ENCODE measurements at places on chromosomes 13 and 19.
A peak's percentile ranks its signal among the peaks of the same experiment; 100 is the strongest.

- DNase-seq, result no peak
Observed at GRCh38 chr13:94623316-94623715, 21.7 kb downstream of the GPR180 start.

DNA sequence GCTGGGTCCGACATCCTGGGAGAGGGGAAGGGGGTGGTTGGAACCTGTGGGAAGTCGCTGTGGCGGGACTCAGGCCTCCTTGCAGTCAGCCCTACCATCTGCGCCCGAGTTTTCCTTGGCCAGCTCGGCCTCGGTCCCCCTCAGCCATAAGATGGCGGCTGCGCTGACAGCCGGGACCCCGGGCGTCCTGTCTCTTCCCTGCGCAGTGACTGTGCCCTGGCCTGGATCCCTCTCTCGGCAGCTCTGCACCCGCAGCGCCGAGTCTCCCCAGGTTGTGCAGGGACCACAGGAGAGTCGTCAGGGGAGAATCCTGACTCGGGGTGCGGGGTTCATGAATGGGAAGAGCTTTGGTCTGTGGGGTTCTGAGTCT lies 345 bp downstream of the ZNF257 start:
- DNase-seq, result no peak

- DNase-seq, result peak; percentile 53
Observed at GRCh38 chr13:41848435-41849255, 112.3 kb downstream of the VWA8 start.

DNA sequence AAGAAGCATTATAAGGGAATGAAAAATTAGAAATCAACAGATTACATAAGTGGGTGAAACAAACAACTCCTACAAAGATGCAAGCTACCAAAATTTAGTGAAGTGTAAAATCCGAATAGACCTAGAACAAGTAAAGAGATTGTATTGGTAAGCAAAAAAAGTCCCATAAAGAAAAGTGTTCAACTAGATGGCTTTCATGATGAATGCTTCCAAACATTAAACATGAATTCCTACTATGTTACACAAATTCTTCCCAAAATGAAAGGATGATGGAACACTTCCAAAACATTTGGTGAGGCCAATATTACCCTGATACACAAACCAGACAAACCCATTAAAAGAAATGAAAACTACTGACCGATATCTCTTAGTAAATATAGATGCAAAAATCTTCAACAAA lies 139.0 kb downstream of the GPC5 start:
- no peak for DNase-seq

- DNase-seq, result peak; percentile 6
Observed at GRCh38 chr19:37361994-37362393, 8.9 kb upstream of the ZNF527 start.

GRCh38 chr19:11137542-11138384 lies 17.8 kb downstream of the SPC24 start:
- DNase-seq, result peak; percentile 94

- DNase-seq, result no peak
Observed at GRCh38 chr13:98835156-98835555, 82.7 kb upstream of the SLC15A1 start.

- no peak for DNase-seq
Observed at GRCh38 chr13:95926231-95926630, 127.0 kb downstream of the UGGT2 start.

DNA sequence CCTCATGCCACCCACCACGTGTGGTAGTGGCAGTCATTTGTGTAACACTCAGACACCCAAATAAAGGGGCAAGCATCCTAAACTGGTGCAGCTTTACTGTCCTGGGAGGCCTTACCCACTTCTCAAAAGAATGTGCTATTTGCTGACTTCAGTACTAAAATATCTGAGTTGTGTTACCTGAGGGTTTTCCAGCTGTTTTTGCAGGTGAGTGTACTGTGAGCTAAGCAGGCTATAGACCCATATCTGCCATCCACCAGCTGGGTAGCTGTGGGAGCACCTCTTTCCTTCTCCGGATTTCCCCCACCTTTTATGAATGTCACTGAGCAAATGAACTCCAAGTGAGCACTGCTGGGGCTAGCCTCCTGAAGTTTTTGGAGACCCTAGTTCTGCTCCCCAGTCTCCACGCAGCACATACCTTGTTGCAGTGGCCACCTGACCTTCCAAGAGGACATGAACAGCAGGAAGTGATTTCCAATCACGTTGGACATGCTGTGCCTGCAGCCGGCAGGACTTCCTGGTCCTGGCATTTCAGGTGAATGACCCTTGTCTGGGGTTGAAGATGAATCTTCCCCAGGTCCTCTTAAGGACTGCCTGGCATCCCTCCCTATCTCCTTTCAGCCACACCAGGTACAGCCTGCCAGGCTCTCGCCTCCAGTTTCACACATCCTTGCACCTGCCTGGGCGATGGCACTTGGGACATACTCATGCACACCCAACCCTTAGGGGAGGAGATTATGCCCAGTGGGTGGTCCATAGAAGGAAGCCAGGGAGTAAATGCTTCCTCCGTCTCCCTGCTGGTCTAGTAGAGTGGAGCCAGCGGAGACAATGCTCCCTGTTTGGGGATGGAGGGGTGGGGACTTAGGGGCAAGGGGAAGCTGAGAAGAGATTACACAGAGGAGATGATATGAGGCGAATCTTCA lies 109.5 kb upstream of the SPATA13 start:
- no peak for DNase-seq

- no peak for DNase-seq
Observed at GRCh38 chr13:94090773-94091480, 388.6 kb downstream of the DCT start.

- peak; percentile 85 for DNase-seq
Observed at GRCh38 chr13:46341112-46341711, 45.8 kb downstream of the RUBCNL start.

- DNase-seq, result no peak
Observed at GRCh38 chr13:108572782-108573211, 56.6 kb upstream of the MYO16 start.

DNA sequence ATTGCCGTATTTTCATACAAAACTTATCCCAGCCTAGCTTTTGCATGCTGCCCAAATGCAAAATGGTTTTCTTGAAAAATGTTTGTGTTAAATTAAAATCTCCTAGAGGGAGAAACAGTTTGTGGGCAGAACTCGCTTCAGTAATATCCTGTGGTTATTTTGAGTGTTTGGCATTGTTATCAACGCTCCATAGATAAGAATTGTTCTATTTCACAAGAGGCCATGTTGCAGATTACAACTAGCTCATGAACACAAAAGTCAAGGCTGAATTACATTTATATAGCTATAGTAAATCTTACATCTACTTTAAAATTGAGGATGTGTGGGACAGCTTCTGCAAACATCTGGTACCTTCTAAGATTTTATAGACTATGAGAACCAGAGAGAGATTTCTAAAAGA lies 447.9 kb downstream of the DCT start:
- no peak for DNase-seq

DNA sequence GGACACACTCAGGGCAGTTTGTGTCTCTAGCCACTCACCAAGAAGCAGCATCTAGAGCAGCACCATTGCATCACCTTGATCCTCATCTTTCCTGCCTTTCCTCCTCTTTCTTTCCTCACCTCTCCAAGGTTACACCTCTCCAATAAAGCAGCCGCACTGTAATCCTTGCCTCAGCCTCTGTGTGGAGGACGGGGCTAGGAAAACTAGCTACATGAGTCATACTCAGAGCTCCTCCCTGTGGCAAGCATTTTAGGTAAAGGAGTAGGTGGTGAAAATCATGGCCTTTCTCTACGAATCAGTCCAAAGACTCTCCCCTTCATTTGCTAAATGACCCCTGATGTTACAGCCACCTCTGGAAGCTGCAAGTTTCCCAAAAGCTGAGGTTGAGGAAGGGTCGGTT lies 108.9 kb downstream of the DNAJC15 start:
- peak; percentile 49 for DNase-seq

- DNase-seq, result no peak
Observed at GRCh38 chr19:45244133-45244794, 943 bp downstream of the EXOC3L2 start.

DNA sequence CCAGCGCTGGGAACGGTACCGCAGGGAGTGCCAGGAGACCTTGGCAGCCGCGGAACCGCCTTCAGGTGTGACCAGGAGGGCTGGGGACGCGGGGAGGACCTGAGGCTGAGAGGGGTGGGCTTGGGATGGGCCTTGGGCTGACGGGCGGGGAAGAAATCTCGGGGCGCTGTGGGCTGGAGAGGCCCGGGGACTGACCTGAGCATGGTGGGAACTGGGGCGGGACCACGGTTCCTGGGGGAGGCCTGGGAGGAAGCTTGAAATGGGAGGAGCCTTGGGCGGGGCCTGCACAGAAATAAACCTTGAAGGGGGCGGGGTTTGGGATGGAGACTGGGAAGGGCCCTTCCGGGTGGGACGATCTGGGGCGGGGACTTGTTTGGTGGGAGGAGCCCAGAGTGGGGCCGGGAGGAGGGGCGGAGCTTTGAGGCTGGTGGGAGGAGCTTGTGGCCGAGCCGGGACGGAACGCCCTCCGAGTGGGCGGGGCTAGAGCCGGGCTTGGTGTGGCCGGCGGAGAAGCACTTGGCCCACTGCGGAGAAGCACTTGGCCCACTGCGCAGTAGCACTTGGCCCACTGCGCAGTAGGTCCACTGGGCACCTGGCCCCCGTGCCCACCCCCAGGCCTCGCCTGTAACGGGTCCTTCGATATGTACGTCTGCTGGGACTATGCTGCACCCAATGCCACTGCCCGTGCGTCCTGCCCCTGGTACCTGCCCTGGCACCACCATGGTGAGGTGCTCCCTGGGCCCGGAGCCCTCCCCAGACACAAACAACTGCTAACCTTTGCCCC lies 2.8 kb downstream of the GIPR start:
- peak; percentile 77 for DNase-seq

DNA sequence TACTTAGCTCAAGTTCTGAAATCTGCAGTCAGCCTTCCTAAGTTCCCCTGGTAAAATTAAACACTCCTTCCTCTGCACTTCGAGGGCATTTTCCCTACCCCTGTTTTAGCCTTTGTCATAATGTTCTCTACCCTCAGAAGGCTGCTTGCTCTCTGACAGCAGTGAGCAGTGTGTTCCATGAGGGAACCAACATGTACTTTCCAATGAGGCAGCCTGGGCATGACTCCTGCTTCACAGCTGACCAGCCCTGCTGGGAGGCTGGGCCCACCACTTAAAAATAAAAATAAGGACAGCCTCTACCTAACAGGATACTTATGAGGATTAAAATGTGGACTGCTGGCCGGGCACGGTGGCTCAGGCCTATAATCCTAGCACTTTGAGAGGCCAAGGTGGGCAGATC lies 26.4 kb downstream of the RUBCNL start:
- no peak for DNase-seq

GRCh38 chr19:30804751-30805150 lies 432.6 kb downstream of the ZNF536 start:
- DNase-seq, result no peak

- no peak for DNase-seq
Observed at GRCh38 chr19:37594982-37595382, 306 bp downstream of the ZNF540 start.

DNA sequence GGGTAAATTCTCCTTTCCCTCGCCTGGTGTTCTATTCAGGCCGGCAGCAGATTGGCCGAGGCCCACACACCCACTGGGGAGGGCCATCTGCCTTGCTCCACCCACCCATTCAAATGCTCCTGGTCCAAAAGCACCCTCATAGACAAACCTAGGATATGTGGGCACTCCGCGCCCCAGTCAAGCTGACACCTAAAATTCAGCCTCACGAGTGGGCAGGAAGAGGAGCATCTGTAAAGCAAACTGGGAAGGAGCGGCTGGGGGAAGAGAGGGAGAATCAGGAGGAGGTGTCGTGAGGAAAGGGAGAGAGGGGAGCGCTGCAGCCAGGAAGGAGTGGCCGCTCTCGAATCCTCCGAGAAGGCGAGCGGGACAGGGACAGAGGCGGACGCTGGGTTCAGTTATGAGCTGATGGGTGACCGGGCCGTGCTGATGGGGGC lies 136.9 kb downstream of the USP12 start:
- no peak for DNase-seq

- DNase-seq, result no peak
Observed at GRCh38 chr19:38012944-38013343, 105.9 kb downstream of the SIPA1L3 start.

- peak; percentile 68 for DNase-seq
Observed at GRCh38 chr19:18995804-18996241, 37.5 kb downstream of the SUGP2 start.

DNA sequence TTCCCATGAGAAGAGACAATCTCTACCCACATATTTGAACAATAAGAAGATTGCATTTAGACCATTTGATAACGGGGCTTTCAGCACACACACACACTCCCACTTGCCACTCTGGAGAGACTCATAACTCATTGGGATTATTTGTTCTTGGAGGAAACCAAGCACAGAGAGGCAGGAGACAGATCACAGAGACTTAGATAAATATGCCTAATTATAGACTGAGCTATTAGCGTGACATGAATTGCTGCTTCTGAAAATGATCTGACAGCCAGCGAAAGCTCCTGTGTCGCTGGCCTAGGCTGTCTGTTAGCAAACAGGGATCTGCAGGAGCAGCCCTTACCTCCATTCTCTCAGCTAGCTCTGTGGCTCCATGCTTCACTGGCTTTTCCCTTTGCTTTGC lies 111.4 kb downstream of the CCNA1 start:
- no peak for DNase-seq

- no peak for DNase-seq
Observed at GRCh38 chr19:51739466-51740213, 12.0 kb downstream of the FPR1 start.

- no peak for DNase-seq
Observed at GRCh38 chr19:56972291-56972841, 131.8 kb upstream of the PEG3 start.

GRCh38 chr13:38688674-38689073 lies 1.8 kb downstream of the FREM2 start:
- DNase-seq, result no peak

DNA sequence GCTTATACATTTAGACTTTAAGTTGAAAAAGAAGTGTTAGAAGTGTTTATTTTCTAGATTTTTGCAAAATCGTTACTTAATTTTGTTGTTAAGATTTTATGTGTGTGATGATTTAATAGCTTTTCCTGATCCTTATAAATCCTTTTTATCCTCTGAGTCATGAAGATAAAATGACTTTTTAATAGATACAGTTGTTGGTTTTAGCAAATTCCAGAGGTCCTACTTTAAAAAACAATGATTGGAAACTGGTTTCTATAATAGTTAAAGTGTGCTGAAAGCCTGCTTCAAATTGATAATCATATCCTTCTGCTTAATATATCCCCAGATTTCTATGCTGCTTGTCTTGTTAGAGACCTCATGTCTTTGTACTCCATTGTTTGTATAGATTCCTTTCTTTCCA lies 39.0 kb downstream of the RNASEH2B start:
- peak; percentile 65 for DNase-seq

GRCh38 chr13:100254002-100254401 lies 165.1 kb downstream of the PCCA start:
- no peak for DNase-seq

GRCh38 chr19:47448360-47448727 lies 23.3 kb downstream of the SLC8A2 start:
- DNase-seq, result no peak

DNA sequence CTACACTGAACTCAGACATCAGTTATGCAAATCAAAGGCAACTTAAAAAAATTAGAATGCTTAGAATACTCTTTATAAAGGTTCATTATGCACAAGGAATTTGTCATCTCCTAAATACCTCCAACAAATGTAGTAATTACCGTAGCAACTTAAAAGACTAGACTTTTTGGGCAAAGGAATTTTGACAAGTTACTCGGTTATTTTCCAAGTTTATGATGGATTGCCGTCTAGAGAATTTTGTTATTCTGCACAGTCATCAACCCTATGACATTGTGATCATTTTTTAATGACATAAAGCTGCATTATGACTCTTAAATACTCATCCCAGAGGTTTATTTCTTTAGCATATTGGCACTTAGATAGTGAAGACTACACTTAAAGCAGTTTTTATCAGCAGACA lies 71.9 kb downstream of the TRPC4 start:
- DNase-seq, result peak; percentile 76

- no peak for DNase-seq
Observed at GRCh38 chr13:36490055-36490454, 57.8 kb downstream of the CCNA1 start.
